KG1 (cell line): ENCODE measurements at places on chromosomes 5 and 9.

DNA sequence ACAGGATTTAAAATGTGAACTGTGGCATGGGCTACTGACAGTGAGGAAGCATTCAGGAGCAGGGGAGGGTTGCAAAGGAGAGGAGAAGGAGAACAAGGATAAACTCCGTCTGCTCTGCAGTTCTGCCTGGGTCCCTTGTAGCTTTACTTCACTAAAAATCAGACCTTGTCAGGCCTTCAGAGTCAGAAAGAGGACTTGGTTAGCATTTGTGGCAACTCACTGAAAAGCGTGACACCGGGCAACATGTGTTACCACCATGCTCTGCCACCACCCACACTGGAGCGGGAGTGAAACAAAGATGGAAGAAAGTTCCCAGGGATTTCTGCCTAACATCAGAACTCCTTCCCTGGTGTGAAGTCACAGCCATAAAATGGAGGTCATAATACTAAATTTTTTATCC lies 19.3 kb downstream of the FYB1 start:
- DNase-seq, result no peak

GRCh38 chr9:100324594-100325200 lies 28.0 kb downstream of the TEX10 start:
- no peak for DNase-seq

GRCh38 chr9:89845321-89845720 lies 240.5 kb downstream of the GADD45G start:
- no peak for DNase-seq

- DNase-seq, result no peak
Observed at GRCh38 chr5:81401266-81401665, 7.3 kb upstream of the ACOT12 start.

- DNase-seq, result no peak
Observed at GRCh38 chr5:169531631-169532030, 51.9 kb upstream of the SPDL1 start.

DNA sequence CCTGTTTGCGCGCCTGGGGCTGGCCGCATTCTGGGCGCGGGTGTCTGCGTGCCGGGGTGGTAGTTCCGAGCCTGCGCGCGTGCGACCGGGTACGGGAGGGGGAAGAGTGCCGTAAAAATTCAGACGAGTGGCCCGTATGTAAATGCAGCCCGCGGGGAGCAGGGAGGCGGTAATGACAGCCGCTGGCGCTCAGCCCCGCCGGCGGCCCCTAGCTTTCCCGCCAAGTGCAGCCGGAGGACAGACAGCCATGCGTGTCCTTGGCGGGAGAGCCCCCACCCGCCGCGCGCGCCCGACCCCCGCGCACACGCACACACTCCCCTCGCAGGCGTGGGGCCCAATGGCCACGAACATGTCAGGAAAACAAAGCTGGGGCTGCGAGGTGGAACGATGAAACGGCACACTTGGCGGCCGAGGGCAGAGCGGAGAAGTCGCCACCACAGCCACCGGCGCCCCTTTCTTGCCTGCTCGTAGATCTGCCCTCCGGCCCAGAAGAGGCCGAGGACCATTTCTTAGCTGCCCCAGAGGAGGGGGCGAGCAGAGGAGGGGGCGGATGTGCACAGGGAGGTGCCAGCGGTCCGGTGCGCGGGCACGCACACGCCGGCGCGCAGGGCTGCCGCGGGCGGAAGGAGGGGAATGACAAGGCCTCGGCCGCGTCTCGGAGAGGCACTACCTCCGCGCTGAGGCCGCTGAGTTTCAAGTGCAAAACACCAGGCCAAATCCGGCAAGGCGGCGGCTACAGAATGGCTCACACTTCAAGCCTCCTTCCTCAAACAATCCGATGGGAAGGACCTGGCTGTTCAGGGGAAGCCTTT lies 208.4 kb downstream of the MEF2C start:
- no peak for DNase-seq

DNA sequence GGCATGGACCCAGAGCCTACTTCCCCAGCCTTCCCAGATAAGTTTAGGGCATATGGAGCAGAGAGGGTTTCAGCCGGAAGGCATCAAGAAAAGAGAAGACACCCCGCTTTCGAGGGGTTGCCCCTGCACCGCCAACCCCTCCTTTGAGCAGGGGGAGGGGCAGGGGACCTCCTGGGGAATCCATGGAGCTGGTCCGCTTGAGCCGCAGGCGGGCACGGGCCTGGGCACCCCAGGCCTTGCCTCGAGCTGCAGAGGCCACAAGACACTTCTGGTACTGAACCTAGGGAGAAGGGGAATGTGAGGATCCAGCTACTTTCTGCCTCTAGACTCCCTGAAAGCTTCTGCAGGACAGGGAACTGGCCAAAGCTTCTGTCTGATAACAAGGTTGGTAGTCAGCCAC lies 1.3 kb upstream of the SRA1 start:
- DNase-seq, result no peak
